ENCODE measurements at places on chromosomes 2 and 18. TPM values are rescaled to one million over a fixed set of nuclear protein-coding genes. Genes with fewer than 3 reads are reported as not detected.

DNA sequence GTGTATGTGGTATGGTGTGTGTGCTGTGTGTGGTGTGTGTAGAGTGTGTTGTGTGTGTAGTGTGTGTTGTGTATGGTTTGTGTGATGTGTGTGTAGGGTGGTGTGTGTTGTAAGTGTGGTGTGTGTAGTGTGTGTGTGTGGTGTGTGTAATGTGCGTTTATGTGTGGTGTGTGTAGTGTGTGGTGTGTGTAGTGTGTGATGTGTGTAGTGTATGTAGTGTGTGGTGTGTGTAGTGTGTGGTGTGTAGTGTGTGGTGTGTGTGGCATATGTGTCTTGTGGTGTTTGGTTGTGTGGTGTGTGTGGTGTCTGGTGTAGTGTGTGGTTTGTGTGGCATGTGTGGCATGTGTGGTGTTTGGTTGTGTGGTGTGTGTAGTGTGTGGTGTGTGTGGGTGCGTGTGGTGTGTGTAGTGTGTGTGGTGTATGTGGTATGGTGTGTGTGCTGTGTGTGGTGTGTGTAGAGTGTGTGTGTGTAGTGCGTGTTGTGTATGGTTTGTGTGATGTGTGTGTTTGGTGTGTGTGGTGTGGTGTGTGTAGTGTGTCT lies 4.0 kb upstream of the RTP5 start:
- H3K27ac ChIP-seq = no peak overlapping the region
- no peak for DNase-seq
- peaks cover 40% of the 10 kb centered on the region for H3K27me3 ChIP-seq
- no peak overlapping the region for H3K4me3 ChIP-seq

DNA sequence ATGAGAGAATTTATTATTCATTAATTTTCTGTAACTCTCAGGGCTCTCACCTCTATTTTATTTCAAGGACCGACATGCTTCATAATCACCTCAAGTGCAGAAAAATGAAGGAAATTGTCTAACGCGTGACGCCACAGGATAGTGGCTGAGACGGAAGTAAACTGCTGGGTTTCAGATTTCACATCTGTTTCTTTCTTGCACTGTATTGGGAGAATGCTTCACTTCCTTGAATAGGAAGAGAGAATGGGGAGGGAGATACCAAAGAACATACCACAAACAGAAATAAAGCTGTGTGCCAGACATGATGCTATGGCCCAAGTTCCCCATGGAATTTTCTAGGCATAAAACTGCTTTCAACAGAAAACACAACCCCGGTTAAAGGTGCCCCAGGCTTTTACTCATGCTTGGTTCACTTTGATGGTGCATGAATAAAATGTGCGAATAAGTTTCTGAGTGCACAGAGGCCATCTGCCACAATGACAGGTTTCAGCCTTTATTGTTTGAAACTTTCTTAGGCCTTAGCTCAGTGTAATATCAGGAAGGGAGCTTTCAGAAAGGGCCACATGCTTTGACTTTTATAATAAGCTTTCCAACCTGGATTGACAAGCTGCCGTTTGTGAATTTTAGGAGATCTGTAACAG lies 1116.4 kb downstream of the SOCS6 start:
- no peak overlapping the region for H3K4me3 ChIP-seq
- no peaks in the 10 kb centered on the region for H3K4me1 ChIP-seq
- DNase-seq = no peak
- no peaks in the 10 kb centered on the region for H3K27me3 ChIP-seq
- no peaks in the 10 kb centered on the region for H3K36me3 ChIP-seq
- no peak overlapping the region for H3K27ac ChIP-seq

DNA sequence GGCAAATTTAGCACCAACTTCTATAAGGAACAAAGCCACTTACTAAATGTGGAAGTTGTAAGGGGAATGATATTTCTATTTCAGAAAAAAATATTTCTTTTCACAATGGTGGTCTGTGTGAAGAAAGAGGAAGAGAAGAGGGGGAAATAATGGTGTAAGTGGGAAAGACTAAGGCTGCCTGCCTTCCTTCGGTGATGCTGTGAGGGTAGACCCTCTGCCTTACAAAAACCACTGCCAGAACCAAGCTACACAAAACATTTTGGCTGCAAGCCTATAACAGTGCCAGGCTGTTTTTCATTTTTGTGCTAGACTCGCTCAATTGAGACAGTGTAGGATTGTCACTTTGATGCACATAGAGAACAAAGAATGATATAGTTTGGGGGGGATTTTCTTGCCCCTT lies 286.6 kb downstream of the ZEB2 start:
- no peak overlapping the region for H3K4me3 ChIP-seq
- no peak for DNase-seq
- H3K27me3 ChIP-seq = no peaks in the 10 kb centered on the region

DNA sequence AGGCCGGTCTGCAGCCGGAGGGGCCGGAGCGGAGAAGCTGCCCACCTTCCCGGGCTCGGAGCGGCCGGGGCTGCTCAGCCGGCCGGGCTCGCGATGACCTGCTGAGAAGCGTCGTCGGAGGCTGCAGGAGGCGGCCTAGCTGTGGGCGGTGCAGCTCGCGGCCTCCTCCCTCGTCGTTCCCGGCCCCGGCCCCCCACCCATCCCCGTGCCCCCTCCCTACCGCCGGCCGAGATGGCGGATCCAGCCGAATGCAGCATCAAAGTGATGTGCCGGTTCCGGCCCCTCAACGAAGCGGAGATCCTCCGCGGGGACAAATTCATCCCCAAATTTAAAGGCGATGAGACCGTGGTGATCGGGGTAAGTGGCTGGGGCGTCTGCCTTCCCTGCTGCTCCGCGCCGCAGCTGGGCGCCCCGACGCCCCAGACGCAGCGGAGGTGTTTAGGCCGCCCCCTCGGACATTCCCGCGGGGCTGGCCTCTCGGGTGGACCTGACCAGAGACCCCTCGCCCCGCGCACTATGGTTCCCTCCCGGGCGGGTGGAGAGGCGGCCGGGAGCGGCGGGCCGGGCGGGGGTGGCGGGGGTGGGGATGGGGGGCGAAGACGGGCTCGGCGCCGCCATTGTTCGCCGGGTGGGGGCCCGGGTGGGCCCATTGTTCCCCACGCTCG lies 492 bp downstream of the KIF5C start:
- H3K36me3 ChIP-seq = no peaks in the 10 kb centered on the region
- H3K27me3 ChIP-seq = peaks cover 47% of the 10 kb centered on the region
- no peak for DNase-seq

GRCh38 chr2:54370405-54371104 lies 85.6 kb upstream of the SPTBN1 start:
- no peak overlapping the region for H3K4me3 ChIP-seq
- peak overlapping the region; percentile 40 for H3K27ac ChIP-seq
- no peaks in the 10 kb centered on the region for H3K27me3 ChIP-seq
- peaks cover 19% of the 10 kb centered on the region for H3K4me1 ChIP-seq
- H3K36me3 ChIP-seq = no peaks in the 10 kb centered on the region

DNA sequence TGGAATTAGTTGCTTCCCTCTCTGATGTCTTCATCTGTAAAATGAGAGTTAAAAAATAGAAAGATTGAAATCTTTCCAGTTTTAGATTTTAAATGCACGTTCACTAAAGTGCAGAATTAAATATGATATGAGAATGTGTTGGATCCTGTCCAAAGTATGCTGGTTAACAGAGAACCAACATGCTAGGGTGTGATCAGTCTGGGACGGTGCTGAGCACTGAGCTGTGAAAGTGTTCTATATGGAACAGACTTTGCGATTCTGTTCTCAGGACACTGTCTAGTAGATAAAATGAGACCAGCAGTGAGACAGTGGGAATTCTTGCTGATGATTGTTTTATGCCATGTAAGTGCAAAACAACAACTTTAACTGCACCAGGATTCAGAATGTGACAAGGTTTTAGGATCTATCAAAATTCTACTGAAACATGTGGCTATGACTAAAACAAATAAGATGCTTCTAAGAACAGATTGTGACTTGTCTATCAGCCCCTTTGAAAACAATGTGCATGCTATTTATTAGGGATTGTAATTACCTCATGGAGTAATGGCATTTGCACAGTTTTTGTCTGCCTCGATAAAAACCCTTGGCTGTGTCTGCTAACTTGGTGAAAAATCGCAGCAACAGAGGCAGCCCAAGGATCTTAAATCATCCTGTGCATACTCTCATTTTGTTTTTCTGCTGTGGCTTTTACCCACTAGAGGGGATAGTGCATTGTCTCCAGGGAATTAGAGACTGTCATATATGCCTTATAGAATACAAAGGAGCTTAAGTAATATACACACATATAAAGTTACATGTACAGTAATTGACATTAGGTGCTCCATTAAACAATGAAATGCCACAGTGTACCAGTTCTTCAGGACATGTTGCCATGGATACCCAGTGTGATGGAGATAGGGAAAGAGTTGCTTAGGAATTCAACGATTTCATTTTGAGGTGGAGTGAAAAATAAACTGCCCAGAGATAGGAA lies 55.1 kb downstream of the MAP3K20 start:
- H3K27ac ChIP-seq = no peak overlapping the region
- H3K4me1 ChIP-seq = peaks cover 14% of the 10 kb centered on the region
- no peak overlapping the region for H3K4me3 ChIP-seq
- no peaks in the 10 kb centered on the region for H3K27me3 ChIP-seq

GRCh38 chr2:75065402-75066008 lies 107.1 kb downstream of the POLE4 start:
- no peaks in the 10 kb centered on the region for H3K4me1 ChIP-seq
- no peaks in the 10 kb centered on the region for H3K27me3 ChIP-seq
- no peaks in the 10 kb centered on the region for H3K36me3 ChIP-seq
- H3K4me3 ChIP-seq = no peak overlapping the region
- H3K27ac ChIP-seq = no peak overlapping the region
- no peak for DNase-seq

DNA sequence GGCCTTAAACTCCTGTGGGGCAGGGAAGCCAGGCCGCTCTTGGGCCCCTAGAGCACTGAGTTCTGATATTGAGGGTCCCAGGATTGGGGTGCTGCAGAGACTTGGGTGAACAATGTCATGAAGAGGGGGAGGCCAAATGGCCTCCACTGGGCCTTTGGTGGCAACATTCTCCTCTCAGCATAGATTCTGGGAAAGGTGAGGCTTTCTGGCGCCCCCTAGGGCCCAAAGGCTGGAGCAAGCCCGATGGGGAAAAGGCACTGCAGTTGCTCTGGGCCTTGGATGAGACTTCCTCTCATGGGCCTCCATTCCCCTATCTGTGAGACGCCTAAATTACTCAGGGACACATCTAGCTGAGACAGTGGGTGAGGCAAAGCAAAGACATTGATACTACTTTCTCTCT lies 84.8 kb downstream of the ACAA2 start:
- no peaks in the 10 kb centered on the region for H3K27me3 ChIP-seq
- DNase-seq = peak; percentile 70
- H3K4me3 ChIP-seq = no peak overlapping the region
- H3K36me3 ChIP-seq = no peaks in the 10 kb centered on the region

GRCh38 chr2:122112216-122113005 lies 357.0 kb downstream of the TSN start:
- no peak overlapping the region for H3K27ac ChIP-seq
- DNase-seq = no peak
- no peaks in the 10 kb centered on the region for H3K27me3 ChIP-seq
- H3K4me3 ChIP-seq = no peak overlapping the region
- H3K4me1 ChIP-seq = no peaks in the 10 kb centered on the region

GRCh38 chr2:109128048-109128615 lies 873 bp upstream of the SH3RF3 start:
- H3K27ac ChIP-seq = peak overlapping the region; percentile 86
- H3K4me1 ChIP-seq = peaks cover 6% of the 10 kb centered on the region
- peaks cover 12% of the 10 kb centered on the region for H3K27me3 ChIP-seq
- peak; percentile 87 for DNase-seq
- peak overlapping the region; percentile 67 for H3K4me3 ChIP-seq
- H3K36me3 ChIP-seq = no peaks in the 10 kb centered on the region

DNA sequence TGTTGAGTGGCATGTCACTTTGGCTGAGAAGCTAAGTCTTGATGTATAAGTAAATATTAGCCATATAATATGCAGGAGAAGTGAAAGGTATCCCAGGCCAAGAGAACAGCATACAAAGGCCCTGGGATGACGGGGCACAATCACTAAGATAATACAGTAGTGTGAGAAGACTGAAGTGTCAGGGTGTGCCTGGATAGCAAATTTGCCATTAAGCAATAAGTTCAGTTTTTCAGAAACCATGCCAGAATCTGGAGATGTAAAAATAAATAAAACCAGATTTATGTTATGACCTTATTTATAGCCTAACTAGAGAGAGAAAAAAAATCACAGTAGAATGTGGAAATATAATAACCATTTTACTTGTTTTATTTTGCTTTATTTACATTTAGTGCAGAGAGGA lies 1858.7 kb upstream of the CELF4 start:
- H3K4me1 ChIP-seq = no peaks in the 10 kb centered on the region
- H3K27me3 ChIP-seq = no peaks in the 10 kb centered on the region
- H3K4me3 ChIP-seq = no peak overlapping the region
- DNase-seq = no peak
- H3K36me3 ChIP-seq = no peaks in the 10 kb centered on the region

GRCh38 chr2:196482119-196483065 lies 157.1 kb upstream of the CCDC150 start:
- no peaks in the 10 kb centered on the region for H3K36me3 ChIP-seq
- no peak overlapping the region for H3K4me3 ChIP-seq
- H3K27ac ChIP-seq = no peak overlapping the region
- no peak for DNase-seq
- no peaks in the 10 kb centered on the region for H3K4me1 ChIP-seq

GRCh38 chr2:239691720-239692119 lies 290.9 kb upstream of the HDAC4 start:
- DNase-seq = peak; percentile 48
- no peak overlapping the region for H3K4me3 ChIP-seq
- H3K27ac ChIP-seq = no peak overlapping the region
- no peaks in the 10 kb centered on the region for H3K27me3 ChIP-seq
- no peaks in the 10 kb centered on the region for H3K36me3 ChIP-seq
- peaks cover 5% of the 10 kb centered on the region for H3K4me1 ChIP-seq

GRCh38 chr18:55587418-55588110 lies 428 bp downstream of the TCF4 start:
- no peaks in the 10 kb centered on the region for H3K27me3 ChIP-seq
- peak overlapping the region; percentile 66 for H3K4me3 ChIP-seq
- no peak for DNase-seq
- H3K27ac ChIP-seq = peak overlapping the region; percentile 69
- H3K4me1 ChIP-seq = no peaks in the 10 kb centered on the region

DNA sequence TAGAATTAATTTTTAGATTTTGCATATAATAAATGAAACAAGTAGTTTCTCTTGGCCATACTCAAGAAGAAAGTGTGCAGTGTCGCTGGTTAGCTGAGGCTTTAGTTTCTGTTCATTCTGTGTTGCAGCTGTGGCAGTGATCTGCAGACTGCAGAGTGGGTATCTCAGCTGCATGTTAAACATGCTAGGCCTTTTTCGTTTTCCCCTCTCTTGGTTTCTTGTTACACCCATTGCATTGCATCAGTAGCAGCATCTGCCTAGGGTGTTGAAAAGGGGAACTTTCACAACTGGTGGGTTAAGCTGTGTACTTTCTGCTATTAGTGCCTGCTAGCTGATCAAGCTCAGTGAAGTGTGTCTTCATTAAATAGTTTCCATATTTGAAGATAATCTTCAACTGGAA lies 51.3 kb downstream of the ACSL3 start:
- peaks cover 28% of the 10 kb centered on the region for H3K36me3 ChIP-seq
- H3K4me3 ChIP-seq = no peak overlapping the region
- no peak overlapping the region for H3K27ac ChIP-seq

- no peaks in the 10 kb centered on the region for H3K36me3 ChIP-seq
- no peaks in the 10 kb centered on the region for H3K4me1 ChIP-seq
- no peak overlapping the region for H3K4me3 ChIP-seq
- no peaks in the 10 kb centered on the region for H3K27me3 ChIP-seq
- DNase-seq = no peak
- no peak overlapping the region for H3K27ac ChIP-seq
Measured at GRCh38 chr2:159592441-159592840, 23.9 kb downstream of the BAZ2B start.

The CETN1 gene
- total RNA-seq = not detected

The GAL3ST2 gene
- total RNA-seq = not detected

The RBM44 gene
- total RNA-seq = 1.8 TPM

The AQP12A gene
- not detected for total RNA-seq

The NOP58 gene
- 44.4 TPM for total RNA-seq

Data from upper lobe of right lung (tissue), 1 donor.